ENCODE measurements at places on chromosomes 6 and 20.

DNA sequence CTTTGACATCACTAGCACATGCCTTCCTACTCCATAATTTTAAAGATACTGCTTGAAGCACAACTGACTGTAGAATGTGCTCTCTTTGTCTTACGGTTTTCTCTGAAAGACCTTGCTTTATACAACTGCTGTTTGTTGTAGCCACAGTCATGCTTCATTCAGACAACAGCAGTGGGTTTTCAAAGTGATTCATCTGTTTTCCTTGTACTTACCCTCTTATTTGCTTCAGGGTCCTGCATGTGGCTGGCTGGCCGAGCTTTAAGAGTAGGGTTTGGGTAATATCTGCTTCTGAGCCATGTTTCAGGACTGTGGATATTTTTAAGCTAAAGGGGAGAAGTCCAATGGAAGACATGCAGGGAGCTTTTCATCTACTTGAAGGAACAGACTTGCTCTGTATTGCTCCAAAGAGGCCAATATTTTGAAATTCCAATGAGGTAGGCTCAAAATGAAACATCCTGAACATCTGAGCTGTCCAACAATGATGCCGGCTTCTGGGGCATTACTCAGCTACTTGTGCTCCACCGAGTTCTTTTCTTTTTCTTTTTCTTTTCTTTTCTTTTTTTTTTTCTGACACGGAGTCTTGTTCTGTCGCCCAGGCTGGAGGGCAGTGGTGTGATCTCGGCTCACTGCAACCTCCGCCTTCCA, 160.2 kb upstream of the SGK1 start:
- DNase-seq = no peak

GRCh38 chr6:2970753-2971419, 481 bp downstream of the SERPINB6 start:
- DNase-seq = peak; percentile 35

- DNase-seq = no peak
Measured at GRCh38 chr6:87723170-87724078, 21.4 kb upstream of the AKIRIN2 start.

- no peak for DNase-seq
Measured at GRCh38 chr6:123965894-123966293, 162.2 kb downstream of the NKAIN2 start.

- no peak for DNase-seq
Measured at GRCh38 chr6:77383026-77383425, 80.3 kb downstream of the HTR1B start.

DNA sequence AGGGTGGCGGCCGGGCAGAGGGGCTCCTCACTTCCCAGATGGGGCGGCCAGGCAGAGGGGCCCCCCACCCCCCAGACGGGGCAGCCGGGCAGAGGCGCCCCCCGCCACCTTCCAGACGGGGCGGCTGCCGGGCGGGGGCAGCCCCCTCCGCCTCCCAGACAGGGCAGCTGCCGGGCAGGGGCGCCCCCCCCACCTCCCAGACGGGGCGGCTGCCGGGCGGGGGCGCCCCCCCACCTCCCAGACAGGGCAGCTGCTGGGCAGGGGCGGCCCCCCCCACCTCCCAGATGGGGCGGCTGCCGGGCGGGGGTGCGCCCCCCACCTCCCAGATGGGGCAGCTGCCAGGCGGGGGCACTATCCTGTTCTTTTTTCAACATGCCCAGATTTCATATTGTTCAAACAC, 78.2 kb upstream of the DST start:
- DNase-seq = no peak

- no peak for DNase-seq
Measured at GRCh38 chr6:155188707-155189496, 74.9 kb upstream of the CLDN20 start.

- DNase-seq = no peak
Measured at GRCh38 chr20:9332791-9333479, 181.5 kb upstream of the LAMP5 start.

DNA sequence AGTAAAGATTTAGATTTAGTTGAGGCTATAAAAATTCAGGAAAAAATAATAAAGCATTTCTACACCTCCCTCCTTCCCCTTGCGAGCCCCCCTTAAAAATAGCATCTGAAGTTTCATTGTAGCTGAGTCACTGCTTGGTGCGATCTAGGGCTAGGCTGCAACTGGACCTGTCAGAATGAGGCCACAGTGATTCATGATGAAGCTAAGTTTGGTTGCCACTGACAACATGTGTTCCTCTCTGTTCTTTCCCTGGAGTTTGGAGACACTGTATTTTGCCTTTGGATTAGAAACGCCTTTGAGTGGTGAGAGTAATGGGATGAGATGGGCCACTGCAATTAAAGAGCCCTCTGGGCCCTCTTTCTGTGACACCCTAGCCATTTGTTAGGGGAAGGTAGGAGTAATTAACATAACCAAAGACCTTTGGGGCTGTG, 334.1 kb downstream of the NRN1 start:
- DNase-seq = no peak

DNA sequence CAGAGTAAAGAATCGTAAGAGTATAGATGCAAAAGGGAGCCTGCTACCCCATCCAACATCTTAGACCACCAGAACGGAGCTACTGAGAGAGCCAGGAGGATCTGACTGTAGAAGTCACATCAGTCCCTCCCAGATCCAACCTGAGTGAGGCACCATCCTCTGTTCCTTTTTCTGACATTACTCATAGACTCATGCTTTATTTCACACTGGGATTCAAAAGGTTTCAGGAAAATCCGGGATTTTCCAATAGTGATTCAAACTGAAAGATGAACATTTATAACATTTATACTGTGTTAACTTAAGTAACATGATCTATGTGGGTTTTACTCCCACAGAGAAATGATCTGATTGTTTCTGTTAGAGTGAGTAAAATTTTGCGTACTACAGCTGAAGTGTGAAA, 868.6 kb upstream of the GJE1 start:
- DNase-seq = no peak

DNA sequence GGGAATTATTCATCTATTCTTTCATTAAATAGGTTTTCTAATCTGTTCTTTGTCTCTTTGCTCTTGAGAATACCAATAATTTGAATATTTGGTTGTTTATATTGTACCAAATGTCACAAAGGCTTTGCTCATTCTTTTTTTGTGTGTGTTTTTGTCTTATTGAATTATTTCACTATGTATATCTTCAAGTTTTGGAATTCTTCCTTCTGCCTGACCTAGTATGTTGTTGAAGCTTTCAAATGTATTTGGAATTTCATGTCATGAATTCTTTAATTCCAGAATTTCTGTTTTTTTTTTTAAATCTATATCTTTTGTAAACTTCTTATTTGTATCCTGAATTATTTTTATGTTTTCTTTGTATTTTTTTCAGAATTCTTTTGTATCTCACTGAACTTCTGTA, 16.8 kb downstream of the HLA-B start:
- no peak for DNase-seq

- DNase-seq = no peak
Measured at GRCh38 chr20:3670511-3670910, 7.3 kb upstream of the GFRA4 start.

- DNase-seq = no peak
Measured at GRCh38 chr6:41702771-41703494, 32.5 kb downstream of the TFEB start.

DNA sequence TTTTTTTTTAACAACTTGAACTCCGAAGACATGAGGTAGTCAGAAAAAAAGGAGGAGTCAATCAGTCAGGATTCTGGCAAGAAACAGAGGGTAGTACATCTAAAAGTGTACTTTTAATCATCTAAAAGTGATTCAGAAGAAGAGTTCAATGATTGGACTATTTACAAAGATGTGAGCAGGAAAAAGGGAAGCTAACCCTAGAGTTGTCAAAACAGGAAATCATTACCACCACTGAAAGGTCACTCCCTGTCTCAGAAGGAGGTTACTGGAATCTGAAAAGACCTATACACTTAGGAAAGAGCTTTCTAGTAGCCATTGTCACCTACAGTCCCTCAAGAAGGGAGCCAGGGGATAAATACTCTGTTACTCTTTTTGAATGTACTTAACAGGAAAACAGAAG, 16.7 kb upstream of the LMBRD1 start:
- DNase-seq = no peak

DNA sequence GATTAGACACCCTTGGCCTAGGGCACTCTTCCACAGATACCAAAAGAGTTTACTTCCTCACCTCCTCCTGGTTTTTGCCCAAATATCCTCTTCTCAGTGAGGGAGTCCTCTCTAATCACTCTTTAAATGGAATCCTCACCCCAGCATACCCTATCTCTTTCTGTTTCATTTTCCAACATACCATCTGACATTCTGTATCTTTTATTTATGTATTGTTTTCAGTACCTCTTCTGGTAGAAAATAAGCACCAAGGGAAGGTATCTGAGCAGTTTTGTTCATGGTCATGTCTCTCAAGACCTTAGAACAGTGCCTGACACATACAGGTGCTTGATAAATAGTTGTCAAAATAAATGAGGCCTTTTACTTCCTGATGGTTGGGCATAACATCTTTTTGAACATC, 55.1 kb downstream of the KIAA0408 start:
- DNase-seq = no peak

DNA sequence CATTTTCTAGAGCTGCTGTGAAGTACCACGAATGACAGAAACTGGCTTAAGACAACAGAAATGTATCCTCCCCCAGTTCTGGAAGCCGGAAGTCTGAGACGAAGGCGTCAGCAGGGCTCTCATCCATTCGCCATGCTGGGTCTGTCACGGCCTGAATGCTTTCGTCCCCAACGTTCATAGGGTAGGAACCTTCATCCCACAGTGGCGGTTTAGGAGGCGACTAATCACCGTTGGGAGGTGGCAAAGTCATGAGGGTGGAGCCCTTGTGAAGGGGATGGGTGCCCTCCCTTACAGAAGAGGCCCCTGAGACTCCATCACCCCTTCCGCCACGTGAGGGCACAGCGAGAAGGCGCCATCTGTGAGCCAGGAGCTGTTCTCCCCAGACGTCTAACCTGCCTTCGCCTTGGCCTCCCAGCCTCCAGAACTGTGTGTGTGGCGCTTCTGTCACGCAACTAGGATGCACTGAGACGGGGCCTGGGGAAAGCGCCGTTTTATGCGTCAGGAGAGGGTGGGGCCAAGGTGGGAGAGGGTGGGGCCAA, 250.3 kb downstream of the TTLL2 start:
- DNase-seq = no peak

- DNase-seq = no peak
Measured at GRCh38 chr20:61923371-61924166, 142.1 kb downstream of the TAF4 start.

DNA sequence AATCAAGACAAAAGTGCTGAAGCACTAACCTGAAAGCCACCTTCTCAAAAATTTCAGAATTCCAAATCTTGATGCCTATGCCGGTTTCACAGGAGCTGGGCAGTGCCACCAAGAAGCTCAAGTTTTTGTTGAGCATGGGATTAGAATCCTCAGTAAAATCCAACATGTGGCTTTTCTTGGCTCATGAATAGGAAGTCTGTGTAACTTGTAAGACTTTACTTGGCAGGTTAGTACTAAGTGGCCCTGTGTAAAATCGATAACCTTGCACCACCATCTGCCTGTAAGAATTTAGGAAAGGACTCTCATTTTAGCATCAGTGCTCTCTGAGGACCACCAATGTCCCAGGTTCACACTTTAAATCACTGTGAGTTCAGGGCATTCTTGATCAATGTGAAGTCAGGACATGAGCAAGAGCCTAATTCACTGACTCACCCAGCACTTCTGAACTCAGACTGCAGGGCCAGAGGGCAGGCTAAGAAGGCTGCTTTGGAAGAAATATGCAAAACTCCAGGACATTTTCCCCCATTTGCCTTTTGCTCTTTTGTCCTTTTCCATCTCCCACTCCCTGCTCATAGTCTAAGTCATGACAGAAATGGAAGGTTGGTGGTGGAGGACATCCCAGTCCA, 113.2 kb downstream of the EDN1 start:
- no peak for DNase-seq

DNA sequence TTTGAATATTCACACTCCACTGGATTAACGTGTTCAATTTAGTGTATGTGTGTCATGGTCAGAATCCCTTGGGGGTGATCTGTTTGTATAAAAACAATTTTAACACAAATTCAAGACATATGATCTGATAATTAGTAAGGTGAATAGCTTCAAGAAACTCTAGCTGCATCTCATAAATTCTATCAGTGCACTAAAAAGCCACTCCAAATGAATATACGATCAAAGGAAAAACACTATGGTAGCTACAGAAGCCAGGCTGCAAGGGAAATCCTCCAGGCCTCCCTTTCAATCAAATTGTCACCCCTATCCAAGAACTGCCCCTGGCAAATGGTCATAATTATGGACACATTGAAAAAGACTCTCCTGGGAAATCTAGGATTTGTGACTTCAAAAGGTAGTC, 9.4 kb upstream of the RAE1 start:
- no peak for DNase-seq

DNA sequence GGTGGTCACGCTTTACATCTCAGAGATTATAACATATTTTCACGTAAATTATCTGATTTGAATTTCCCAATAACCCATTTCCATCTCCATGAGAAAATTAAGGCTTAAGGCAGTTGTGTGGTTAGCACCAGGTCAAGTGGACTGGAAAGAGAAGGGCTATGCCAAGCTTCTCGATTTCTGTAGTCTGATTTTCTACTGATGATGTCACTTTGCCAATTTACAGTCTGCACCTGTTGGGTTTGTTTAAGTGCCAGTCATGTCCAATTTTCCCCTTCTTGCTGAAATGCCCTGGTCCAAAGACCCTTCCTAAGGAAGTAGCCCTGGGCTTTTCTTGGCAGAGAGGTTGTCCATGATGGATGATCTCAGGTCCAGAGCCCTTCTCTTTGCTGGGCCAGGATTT, 562.3 kb upstream of the BTBD3 start:
- DNase-seq = no peak

DNA sequence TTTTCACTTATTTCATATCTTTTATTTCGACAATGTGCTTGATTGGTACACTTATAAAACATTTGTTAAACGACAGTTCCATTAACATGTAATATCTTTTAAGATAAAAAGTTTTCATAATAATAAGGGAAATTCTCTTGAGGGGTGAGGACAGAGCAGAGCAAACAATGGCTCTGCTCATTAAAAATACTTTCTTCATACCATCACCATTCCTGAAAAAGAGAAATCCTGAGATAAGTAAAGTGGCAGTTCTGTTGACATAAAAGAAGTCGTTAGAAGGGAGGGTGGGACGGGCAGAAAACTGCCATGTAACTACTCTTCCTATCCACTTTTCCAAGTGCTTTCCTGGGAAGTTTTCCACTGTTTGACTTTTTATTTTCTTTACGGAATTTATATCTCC, 193.6 kb upstream of the CEP162 start:
- no peak for DNase-seq

- DNase-seq = no peak
Measured at GRCh38 chr6:70289299-70289698, 13.6 kb downstream of the COL9A1 start.

DNA sequence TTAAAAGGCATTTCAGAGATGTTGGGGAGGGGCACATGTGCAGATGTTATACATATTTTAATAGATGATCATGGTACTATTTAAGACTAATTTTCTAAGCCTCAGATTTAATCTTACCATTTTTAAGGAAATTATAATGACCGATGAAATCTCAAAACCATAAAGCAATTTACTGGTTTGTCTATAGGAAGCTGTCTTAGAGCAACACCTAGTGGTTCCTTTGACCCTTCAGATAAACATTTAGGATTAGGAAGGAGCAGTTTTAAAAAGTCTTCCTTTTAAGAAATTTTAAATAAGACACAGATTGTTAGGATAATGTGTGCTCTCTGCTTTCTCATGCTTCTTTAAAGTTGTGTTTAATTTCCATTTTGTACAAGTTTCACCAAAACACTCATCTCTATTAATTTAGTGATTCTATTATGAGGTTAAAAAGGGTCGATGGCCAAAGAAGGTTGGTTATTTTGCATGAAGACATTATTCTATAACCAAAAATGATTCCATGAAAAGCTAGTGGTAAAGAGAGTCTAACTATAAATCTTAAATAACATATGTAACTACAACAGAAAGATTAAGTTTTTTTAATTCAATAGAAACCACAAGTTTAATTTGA, 376.4 kb downstream of the HACE1 start:
- DNase-seq = no peak

GRCh38 chr6:23002044-23002619, 432.8 kb downstream of the HDGFL1 start:
- no peak for DNase-seq
